Memory B cell (primary cell): ENCODE measurements at places on chromosomes 3 and 15.

GRCh38 chr15:92167451-92167850, 226.2 kb upstream of the ST8SIA2 start:
- DNase-seq: no peak

DNA sequence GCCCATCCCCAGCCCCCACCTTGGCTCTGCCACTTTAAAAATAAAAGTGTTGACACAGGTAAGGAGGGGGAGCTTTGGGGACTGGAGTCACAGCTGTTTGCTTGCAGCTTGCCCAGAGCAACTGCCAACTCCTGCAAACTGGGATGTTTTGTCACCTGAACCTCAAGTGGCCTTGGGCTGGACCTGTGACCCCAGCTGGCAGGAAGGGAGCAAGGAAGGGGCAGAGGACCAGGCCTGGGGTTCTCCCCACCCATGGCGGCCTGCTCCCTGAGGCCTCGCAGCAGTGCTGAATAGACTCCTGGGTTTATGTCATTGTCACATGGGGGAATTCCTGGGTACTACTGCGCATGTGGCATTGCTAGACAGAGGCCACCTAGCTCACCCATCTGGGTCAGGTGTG, 246.9 kb upstream of the TLE3 start:
- no peak for DNase-seq

DNA sequence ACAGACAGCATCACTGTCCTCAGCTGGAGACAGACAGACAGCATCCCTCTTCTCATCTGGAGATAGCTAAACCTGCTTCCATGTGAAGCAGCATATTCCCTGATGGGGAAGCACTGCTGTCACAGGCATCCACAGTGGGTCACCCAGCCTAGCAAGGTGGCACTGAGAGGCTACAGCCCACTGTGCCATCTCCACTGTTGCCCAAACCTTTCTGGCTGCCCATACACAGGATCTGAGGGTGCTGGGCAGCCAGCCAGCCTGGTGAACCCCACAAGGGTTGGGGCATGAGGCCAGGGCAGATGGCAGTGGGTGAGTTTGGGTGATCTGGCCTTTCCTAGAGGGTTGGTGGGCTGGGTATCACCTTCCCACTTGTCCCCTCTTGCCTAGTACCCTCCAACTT, 11.7 kb downstream of the CHST13 start:
- no peak for DNase-seq

GRCh38 chr15:38525489-38525888, 39.1 kb downstream of the RASGRP1 start:
- DNase-seq: no peak

GRCh38 chr15:74788683-74789151, 6.8 kb downstream of the CSK start:
- no peak for DNase-seq

DNA sequence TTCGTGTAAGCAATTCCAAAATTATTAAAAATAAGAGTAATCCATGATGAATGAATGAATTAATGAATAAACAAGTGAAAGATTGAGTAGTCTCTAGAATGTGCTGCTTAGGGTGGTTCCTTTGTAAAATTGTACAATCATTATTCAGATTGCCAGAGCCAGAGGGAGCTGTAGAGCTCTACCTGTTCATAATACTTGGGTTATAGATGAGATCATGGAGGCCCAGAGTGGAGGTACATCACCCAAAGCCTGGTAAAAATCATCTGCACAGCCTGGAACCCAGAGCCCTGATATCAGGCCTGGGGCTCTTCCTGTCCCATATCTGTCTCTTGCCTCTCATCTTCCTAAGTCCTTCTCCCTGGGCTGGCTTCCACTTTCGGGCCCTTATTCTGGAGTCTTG, 297.2 kb downstream of the RPLP1 start:
- no peak for DNase-seq

- DNase-seq: no peak
These were observed 2.3 kb downstream of the SQOR start for GRCh38 chr15:45637141-45637540.

DNA sequence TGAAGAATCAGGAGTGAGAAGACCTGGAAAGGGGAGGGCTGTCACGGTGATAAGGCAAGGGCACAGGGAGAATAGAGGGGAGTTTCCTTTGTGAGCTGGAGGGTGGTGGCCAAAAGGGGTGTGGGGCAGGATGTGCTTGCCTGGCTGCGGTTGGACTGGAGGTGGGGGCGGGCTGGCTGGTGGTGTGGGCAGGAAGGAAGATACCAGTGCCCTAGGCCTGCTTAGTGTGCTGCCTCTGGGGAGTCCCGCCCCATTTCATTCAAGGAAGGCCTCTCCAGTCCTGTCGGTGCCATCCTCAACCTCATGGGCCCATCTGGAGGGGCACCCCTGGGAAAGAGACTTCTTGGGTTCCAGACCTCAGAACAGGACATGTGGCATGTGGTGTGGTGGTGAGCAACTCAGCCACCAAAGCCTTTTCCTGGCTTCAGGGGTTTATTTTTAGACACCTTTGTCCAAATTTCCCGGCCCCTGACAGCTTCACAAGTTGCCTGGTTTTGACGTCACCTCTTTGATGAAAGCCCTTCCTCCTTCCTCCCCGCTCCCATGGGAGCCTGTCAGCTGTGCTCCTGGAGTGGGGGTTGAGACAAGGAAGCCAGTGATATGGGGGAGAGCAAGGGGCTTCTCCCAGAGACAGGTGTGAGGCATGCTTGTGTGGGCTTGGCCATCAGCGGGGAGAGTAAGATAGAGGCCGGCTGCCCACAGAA, 15.6 kb downstream of the TEX264 start:
- DNase-seq: peak; percentile 70

DNA sequence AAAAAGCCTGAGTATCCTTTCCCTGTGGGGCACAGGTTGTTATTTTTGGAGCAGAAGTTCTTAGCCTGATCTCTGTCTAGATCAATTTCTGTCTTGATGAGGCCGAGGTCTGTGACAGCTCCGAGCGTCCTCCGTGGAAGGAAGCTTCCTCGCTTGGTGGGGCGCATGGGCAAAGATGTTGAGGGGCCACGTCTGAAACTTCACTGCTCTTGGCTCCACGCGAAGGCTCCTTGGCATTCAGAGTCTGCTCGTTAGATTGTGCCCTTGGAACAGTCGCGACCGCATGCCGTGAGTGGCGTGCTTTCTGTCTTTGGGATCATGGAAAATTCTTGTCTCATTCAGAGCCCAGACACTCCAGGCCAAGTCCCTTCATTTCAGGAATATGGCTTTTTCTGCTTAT, 13.7 kb downstream of the GRK7 start:
- no peak for DNase-seq

- DNase-seq: no peak
These were observed 21.2 kb downstream of the PXK start for GRCh38 chr3:58353722-58354553.

GRCh38 chr15:58309963-58310928, 121.5 kb upstream of the LIPC start:
- no peak for DNase-seq

DNA sequence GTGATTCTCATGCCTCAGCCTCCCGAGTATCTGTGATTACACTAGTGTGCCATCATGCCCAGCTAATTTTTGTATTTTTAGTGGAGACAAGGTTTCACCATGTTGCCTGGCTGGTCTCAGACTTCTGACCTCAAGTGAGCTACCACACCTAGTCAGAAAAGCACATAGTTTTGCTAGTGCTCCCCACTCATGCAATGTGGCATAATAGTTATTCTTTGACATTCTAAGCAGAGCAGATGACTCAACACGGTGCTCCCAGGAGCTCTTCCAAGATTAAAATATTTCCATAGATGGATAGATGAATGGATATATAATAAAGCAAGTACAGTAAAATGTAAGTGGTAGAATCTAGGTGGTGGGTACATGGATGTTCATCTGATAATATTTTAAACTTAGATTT, 53.1 kb upstream of the GK5 start:
- DNase-seq: no peak

- no peak for DNase-seq
These were observed 71.9 kb downstream of the UMPS start for GRCh38 chr3:124802061-124802698.

- DNase-seq: no peak
These were observed 8.4 kb upstream of the GSK3B start for GRCh38 chr3:120102674-120103073.

DNA sequence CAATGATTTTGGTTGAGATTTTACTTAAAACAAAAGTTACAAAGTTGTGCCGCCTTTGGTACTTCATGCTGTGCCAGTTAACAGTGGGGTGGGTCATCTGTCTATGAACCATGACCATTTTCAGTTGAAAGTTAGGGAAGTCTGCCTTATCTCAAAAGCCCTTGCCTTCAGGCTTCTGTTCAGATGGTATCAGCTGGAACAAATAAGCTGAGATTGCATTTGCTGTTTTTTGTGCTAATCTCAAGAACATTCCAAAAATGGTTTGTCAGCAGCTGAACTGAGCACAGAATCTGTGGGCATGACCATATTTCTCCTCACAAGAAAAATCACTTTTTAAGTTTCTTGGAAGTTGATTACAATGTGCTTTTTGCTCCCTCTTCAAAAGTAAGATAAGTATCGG, 142.3 kb downstream of the IL5RA start:
- DNase-seq: no peak

DNA sequence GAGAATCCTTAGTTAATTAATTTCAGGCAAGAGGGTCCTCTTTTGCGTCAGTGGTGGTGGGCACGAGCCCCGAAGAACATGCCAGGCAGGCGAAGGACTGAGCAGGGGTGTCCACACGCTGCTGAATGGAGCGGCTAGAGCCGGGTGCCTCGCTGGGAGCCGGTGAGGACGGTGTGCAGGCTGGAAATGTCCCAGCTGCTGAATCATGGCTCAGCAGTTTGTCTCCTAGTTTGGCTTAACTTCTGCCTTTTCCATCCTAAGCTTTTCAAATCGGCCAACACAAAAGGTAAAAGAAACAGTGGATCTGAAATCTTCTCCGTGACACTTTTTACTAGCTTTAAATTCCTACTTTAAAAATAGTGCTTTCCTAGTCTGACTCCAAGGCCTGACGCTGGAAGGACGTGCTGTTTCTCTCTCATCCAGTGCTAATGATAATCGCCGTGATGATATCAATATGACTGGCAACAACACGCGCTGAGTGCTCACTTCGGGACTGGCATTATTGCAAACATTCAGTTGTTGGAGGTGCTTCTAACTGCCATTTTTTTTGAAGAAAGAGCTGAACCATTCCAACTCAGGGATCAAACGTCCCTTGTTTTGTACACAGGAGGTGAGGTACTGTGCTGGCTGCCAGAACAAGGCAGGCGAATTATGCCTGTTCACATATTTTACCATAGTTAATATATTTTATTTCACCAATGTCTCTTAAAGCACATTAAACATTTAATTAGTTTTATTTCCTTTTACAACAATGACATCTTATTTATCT, 19.8 kb downstream of the PCSK6 start:
- DNase-seq: no peak
